Fibroblast of lung (primary cell): ENCODE measurements at places on chromosomes 4 and X. TPM values are rescaled to one million over a fixed set of nuclear protein-coding genes. Genes with fewer than 3 reads are reported as not detected.

- peak; percentile 0 for DNase-seq
Observed at GRCh38 chr4:91837608-91838029, 466.1 kb upstream of the GRID2 start.

DNA sequence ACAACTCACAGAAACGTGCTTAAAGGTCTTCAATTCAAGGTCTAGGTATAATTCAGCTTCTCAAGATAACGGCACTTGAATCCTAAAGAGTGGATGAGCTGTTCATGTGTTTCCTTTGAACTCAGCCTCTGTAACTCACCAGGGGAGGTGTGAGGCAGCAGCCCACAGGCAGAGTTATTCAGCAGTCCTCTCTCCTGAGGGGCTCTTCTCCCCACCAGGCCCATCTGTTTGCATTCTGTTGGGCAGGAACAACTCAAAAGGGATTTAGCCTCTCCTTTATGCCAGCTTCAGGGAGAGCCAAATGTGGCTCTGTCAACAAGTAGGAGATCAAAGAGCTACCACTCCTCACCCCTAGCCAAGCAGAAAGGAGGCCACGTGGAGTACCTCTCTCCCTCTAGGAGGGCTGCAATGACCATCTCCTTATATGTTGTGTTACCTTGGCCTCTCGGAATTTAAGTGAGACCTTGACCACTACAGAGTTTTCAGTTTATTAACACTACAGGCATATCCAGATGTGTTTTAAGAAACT, 151.2 kb downstream of the SPATA18 start:
- DNase-seq, result no peak

- peak; percentile 80 for DNase-seq
Observed at GRCh38 chrX:2664502-2664901, 26.6 kb upstream of the CD99 start.

DNA sequence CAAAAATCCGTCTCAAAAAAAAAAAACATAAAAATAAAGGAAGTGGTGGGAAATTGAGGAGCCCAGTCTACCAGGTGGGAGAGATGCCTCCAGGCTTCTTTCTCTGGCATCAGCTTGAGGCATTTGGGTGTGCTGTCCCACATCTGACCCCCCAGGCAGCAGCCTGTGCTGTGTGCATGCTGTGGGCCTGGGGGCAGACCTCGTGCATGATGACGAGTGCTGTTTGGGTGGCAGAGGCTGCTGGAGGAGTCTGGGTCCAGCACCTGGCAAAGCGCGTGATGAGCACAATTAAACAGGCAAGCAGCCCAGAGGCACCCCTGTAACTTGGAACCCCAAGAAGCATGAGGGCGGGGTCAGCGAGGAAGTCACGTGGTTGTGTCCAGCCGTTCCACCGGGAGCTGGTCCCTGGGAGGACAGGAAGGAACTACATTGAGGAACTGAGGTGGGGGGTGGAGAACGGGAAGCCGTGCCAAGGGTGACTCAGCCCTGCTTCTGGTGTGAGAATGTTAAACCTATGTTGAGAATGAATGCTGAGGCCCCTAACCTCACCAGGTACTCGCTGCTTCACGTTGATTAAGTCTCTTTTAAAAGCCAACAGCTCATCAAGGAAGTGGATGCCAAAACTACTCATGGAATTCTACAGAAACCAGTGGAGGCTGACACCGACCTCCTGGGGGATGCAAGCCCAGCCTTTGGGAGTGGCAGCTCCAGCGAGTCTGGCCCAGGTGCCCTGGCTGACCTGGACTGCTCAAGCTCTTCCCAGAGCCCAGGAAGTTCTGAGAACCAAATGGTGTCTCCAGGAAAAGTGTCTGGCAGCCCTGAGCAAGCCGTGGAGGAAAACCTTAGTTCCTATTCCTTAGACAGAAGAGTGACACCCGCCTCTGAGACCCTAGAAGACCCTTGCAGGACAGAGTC, 6.1 kb downstream of the TACC3 start:
- peak; percentile 64 for DNase-seq

GRCh38 chrX:38860106-38861013, 59.1 kb downstream of the MID1IP1 start:
- DNase-seq, result no peak

DNA sequence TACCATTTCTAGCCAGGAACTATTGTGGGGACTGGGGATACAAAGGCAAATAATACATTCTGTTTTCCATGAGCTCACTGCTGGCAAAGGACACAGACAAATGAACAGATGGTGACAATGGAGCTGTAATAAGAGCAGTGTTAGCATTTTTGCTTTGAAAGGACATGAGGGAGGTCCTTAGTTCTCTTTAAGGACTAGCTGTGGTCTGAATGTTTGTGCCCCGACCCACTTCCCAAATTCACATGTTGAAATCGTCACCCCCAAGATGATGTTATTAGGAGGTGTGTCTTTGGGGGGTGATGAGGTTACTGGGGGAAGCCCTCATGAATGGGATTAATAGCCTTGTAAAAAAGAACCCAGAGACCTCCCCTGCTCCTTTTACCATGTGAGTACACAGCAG, 30.3 kb downstream of the CCNG2 start:
- DNase-seq, result no peak

- DNase-seq, result no peak
Observed at GRCh38 chrX:2756548-2756947, 4.7 kb downstream of the XG start.

DNA sequence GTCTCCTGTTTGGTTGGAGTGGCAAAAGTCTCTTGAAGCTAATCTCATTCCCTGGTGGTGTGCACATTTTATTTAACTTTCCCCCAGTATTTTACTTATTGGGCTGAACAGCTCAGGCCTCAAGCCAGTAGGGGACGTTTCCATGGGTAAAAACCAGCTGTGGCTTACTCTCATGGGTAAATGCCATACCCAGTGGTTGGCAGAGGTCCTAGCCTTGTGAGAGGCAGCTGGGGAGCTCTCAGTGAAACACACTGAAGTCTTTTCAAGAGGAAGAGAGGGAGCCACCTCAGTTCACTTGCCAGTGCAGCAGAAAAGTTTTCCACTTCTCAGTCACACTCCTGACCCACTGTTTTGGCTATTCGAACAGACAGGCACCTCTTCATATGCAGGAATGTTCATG, 1964.2 kb downstream of the ARAP2 start:
- no peak for DNase-seq

- DNase-seq, result no peak
Observed at GRCh38 chrX:38558686-38559085, 2.7 kb upstream of the TSPAN7 start.

DNA sequence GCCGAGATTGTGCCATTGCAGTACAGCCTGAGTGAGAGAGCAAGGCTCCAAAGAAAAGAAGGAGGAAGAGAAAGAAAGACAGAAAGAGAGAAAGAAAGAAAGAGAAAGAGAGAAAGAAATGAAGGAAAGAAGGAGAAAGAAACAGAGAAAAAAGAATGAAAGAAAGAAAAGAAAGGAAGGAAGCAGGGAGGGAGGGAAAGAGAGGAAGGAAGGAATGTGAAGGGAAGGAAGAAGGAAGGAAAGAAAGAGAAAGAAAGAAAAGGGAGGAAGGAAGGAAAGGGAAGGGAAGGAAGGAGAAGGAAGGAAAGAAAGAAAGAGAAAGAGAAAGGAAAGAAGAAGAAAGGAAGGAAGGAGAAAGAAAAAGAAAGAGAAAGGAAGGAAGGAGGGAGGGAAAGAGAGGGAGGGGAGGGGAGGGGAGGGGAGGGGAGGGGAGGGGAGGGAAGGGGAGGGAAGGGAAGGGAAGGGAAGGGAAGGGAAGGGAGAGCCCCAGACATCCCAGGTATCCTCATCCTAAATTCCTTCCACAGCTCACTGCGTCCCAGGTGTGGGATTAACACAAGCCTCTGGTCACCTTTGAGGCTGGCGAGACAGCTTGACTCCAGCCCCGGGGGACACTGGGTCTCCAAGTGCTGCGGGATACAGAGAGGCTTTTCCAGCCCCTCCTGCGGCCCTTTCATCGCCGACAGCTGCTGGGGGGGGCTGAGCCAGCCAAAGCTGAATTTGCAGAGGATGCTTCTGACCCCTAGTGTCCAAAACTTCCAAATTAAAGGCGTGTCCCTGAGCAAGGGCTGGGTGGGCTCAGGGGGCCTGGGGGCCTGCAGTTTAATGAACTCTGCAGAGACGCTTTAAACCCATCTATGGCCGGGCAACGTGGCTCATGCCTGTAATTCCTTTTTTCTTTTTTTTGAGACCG, 24.2 kb upstream of the CSF2RA start:
- DNase-seq, result no peak

- DNase-seq, result peak; percentile 17
Observed at GRCh38 chr4:54586320-54586955, 71.3 kb upstream of the KIT start.

- DNase-seq, result no peak
Observed at GRCh38 chr4:174284487-174284886, 776 bp downstream of the CEP44 start.

The PSAPL1 gene
- not detected in 2 replicates for polyA plus RNA-seq

The TEX11 gene
- not detected in 2 replicates for polyA plus RNA-seq

The SCFD2 gene
- polyA plus RNA-seq, result 16.2 and 34.6 TPM in 2 replicates

The BST1 gene
- 24.0 and 48.8 TPM in 2 replicates for polyA plus RNA-seq

The CLDN34 gene
- not detected in 2 replicates for polyA plus RNA-seq

The PDE6B gene
- 0.15 TPM in 1 of 2 replicates, not detected in the other for polyA plus RNA-seq
